ENCODE measurements at places on chromosomes 2 and 18.
A peak's percentile ranks its signal among the peaks of the same experiment; 100 is the strongest.

DNA sequence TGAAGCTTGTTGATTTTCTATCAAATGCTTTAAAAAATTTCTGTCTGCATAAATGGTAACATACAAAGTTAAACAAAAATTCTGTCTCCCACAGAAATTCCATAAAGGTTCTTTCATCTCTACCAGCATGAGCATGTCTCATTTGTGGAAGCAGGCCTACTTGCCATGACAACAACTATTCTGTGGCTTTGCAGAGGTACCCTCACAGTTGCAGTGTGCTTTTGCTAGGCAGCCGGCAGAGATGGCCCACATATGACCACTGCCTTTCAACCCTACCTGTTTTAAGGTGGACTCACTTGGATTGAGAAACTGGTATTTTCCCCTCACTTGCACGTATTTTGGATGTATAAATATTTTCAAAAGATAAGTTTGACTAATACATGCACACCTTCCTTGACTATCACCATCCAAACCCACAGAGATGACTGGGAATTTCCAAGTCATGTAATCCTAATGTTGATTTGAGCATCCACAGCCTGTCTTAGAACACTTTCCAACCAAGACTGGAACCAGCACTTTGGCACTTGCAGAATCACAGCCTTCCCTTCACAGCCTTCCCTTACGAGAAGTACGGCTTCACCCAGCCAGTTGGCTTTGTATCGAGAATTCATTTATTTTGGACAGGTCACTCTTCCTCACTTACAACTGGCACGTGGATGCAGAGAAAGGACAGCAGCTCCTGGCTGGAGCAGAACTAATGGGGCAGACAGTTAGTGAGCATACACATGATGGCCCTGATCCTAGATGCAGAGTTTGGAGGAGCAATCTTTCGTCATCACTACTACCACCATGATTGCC lies 9.3 kb upstream of the FHL2 start:
- DNase-seq, result no peak

GRCh38 chr2:70141902-70142589 lies 48.8 kb downstream of the C2orf42 start:
- peak; percentile 79 for DNase-seq

GRCh38 chr2:98245491-98245890 lies 100.8 kb upstream of the CNGA3 start:
- no peak for DNase-seq

- no peak for DNase-seq
Observed at GRCh38 chr2:145226901-145227300, 707.0 kb upstream of the ZEB2 start.

GRCh38 chr2:22907330-22907729 lies 477.6 kb upstream of the KLHL29 start:
- peak; percentile 18 for DNase-seq

DNA sequence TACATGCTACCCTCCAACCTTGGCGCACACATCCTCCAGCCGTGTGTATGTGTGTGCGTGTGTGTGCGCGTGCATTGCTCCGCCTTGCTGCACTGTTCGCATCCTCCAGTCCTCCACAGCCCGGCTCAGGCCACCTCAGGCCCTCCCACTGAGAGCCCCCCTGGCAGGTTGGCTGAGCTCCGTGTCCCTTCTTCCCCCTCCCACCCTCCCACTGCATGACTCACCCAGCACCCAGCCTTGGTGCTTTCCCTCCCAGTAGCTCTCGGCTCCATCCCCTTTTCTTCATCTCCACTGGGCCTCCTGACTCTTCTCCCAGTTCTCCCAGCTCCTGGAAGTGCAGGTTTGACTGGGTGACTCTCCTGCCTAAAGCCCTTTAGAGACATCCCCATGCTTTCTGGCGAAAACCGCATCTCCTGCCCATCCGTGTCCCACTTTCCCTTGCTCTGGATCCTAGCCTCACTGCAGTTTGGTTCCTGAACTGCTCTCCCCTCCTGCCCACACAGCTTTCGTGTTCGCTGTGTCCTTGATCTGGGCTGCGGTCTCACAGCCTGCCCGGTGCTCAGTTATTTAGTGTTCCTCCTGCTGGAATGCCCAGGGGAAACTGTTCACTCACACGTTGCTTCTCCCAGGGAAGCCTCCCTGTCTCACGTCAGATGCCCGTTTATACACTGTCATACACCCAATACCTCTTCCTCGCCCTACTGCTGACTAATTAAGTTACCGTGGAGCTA lies 4.9 kb downstream of the TMEM177 start:
- no peak for DNase-seq

- no peak for DNase-seq
Observed at GRCh38 chr2:72678024-72678423, 147.8 kb downstream of the EXOC6B start.

GRCh38 chr18:40485318-40485717 lies 1469.7 kb upstream of the PIK3C3 start:
- no peak for DNase-seq
